SHP77 (cell line): ENCODE measurements at places on chromosomes 4 and X.

DNA sequence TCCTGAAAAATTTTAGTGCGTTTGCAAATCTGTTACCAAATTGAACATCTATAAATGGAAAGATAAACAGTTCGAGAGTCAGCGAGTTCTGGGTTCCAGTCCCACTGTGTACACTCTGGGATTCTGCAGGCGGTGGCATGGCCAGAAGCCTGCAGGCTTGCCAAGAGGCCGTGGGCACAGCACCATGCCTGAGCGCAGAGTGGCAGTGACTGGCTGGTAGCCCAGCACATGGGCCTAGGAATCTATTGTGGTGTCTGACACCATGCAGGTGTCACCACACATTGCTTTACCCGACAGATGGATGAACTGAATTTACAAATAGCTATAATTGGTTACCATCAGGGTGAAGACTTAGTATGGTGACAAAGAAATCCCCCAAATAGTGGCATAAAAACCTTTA, 71.7 kb upstream of the TLR3 start:
- no peak for DNase-seq

- DNase-seq, result no peak
Observed at GRCh38 chr4:10605746-10606482, 78.7 kb downstream of the CLNK start.

DNA sequence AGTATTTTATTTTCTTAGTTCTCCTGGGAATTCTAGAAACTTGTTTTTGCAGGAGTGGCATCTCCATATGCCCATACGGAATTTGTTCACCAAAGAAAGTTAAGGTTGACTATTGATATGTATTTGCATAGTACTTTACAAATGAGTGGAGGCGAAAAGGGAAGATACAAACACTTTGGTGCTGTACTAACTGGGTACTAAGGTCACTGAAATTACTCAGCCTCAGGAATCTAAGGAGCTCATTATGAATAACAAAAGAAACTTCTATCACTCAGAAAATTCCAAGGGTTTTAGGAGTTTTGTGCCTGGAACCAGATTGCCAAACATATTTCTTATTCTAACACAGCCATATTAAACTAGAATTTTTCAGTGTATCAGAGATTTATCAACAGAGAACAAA, 27.4 kb upstream of the TMPRSS11B start:
- no peak for DNase-seq

- no peak for DNase-seq
Observed at GRCh38 chr4:10506077-10506476, 48.9 kb upstream of the ZNF518B start.

- DNase-seq, result no peak
Observed at GRCh38 chrX:102063445-102064074, 61.9 kb upstream of the TCEAL2 start.

- DNase-seq, result no peak
Observed at GRCh38 chrX:96474029-96474740, 210.5 kb upstream of the DIAPH2 start.

DNA sequence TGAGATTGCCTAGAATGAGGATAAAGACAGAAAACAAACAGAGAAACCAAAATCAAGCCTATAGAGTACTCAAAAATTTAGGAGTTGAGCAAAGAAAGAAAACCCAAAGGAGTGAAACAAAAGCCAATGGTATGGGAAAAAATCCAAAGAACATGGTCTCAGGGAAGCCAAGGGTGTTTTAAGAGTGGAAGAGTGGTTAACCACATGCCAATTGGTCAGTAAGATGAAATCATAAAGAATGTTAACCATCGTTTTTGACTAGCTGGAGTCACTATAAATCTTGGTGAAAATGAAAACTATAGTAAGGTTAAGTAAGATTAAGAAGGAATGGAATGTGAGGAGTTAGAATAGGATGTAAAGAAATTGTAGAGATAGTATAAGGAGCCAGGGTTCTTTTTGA, 64.7 kb upstream of the RPL34 start:
- DNase-seq, result no peak

DNA sequence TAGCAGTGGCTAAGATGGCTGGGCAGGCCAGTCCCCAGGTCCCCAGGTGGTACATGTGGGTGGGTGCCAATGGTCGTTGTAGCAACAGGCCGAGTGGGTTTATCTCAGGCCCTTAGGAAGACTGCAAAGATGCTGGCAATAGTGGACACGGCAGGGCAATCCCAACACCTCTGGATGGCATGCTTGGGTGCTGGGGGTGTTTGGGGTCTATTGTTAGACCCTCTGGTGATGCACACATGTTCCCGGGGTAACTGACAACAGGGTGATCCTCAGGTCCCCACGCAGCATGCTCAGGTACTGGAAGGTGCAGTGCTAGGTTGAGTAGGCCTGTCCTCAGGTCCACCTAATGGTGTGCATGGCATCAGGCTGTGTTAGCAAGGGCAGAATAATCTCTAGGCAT, 267.5 kb downstream of the ANKRD50 start:
- no peak for DNase-seq

DNA sequence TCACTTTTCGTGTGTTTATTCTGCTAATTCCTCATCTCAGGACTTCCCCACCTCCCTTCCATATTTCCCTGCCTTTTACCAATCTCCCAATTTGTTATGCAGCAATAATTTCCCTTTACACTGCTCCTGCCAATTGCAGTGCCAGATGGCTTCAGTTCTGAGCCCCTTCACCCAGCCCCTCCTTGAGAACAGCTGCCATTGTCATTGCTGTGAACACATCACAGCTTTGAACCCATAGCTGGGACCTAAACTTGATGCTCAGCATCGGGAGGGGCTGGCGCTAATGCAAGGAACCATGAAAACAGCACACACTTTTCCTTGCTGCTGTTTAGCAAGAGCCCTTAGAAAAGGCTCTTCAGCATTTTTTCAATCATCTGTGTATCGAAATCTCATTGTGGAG, 104.9 kb downstream of the ALPK1 start:
- DNase-seq, result no peak

DNA sequence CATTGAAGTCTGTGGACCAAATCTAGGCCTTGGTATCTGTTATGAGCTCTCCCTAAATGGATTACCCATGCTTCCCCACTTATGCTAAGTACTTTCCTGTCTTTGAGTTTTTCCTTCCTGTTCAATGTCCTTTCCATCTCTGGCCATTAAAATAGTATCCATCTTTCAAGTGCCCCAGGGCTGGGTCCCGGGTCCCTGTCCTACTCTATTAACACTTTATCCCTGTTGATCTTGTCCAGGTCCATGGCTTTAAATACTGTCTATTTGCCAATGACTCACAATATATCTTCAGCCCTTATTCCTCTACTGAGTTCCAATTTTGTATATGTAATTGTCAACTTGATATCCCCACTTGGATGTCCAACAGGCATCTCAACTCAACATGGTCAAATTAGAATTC, 17.7 kb upstream of the RPS6KA3 start:
- DNase-seq, result no peak

DNA sequence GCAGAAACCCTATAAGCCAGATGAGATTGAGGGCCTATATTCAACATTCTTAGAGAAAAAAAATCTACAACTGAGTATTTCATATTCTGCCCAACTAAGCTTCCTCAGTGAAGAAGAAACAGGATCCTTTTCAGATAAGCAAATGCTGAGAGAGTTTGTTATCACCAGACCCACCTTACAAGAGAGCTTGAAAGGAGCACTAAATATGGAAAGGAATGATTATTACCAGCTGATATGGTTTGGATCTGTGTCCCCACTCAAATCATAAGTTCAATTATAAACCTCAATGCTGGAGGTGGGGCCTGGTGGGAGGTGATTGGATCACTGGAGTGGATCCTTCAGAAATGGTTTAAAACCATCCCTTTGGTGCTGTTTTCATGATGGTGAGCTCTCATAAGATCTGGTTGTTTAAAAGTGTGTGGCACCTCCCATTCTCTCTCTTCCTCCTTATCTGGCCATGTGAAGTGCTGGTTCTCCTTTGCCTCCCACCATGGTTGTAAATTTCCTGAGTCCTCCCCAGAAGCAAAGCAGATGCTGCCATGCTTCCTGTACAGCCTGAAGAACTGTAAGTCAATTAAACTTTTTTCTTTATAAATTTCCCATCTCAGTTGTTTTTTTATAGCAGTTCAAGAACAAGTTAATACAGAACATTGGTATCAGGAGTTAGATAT, 144.2 kb downstream of the MSN start:
- DNase-seq, result no peak

DNA sequence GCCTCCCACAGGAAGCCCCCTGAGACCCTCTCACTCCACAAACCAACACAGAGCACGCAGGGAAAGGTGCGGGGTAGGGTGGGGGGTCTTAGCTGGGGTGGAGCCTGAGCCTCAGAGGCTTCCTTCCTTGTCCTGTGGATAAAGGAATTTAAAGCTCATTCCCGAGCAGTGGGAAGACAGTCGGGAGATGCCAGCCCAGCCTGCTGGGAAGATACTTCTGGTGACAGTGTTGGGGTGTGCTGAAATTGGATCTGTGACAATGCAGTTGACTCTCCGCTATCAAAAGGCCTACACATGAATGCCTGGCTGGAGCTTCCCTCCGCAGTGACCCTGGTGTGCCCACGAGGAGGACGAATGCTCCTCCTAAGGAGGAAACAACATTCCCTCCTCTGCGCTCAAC, 45.5 kb downstream of the JAKMIP1 start:
- no peak for DNase-seq

- DNase-seq, result no peak
Observed at GRCh38 chrX:18793601-18794089, 86.2 kb downstream of the PPEF1 start.

DNA sequence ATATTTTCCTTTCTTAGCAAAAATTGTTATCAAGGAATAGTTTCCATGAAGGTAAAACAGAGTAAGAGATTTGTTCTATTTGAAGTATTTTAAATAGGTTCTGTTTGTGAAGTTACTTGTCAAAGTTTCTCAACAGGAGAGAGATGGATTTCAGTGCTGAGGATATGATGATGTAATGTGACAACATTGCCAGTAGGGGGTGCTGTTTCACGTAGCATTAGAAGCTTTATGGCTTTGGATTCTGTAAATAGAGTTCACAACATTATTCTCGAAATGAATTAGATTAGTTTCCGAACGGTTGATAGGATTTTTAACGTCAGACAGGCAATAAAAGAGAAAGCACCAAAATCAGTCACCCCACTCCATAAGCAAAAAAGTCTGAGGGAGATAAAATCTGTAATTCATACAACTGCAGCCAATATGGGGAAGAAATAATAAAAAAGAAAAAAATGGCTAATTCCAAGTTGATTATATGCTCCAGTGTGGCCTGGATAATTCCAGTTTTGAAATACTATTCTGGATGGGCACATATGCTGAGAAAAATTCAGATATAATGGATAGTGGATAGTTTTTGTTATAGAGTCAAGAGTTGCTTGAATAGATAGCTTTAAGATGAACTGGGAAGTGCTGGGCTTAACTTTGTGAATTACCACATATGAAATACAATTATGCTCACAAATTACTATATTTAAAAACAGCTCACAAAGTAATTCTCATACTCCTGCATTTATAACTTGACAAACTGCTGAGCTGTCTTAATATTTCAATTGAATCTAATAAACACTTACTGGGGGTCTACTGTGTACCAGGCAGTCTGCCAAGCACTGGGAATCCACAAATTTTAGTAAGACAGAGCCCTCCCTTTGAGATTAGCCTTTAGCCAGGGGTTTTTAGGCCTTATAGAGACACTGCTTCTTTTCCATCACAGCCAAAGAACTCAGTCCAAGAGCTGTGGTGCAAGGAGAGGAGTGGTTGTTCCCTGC, 109.1 kb downstream of the GPAT3 start:
- peak; percentile 30 for DNase-seq

DNA sequence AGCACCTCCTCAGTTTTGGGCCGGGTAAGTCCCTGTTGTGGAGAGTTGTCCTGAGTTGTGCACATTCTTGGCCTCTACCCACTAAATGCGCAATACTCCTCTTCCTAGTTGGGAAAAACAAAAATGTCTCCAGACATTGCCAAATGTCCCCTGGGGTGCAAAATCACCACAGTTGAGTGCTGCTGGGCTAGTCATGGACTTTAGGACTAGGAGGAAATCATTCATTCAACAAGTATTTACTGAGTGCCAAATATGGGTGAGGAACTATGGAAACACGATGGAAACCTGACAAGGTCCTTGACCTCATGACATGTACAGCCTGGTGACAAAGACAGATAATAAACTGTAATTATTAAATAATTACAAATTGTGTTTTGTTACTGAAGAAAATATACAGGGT, 71.6 kb downstream of the STX18 start:
- no peak for DNase-seq

DNA sequence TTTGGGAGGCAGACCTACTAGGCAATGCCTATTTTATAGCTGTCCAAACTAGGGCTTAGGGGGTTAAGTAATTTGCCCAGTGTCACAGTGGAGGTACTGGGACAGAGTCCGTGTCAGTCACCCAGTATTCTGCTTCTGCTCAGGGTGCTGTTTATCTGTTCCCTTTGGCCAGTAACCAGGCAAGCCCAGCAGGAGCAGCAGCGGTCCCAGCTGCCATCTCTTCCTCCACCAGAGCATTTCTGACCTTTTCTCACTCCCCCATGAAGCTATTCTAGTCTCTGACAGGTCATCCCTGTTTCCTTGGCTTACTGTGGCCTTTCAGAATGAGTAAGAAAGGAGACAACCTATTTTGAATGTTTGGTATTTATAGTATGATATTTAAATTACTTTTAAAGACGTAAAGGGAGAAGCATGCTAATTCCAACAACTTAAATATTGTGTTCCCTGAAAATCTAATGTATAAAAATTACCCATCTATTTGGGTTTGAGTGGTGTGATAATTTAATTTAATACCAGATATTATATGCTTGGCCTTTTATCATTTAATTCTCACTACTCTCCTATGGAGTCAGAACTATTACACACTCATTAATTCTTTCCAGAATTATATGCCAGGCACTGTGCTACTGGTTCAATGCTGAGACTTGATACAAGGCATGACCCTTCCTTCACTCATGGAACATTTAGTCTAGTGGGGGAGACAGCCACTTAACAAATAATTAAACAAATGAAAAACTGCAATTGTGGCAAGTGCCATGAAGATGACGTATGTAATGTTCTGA, 60.6 kb downstream of the RPS6KA3 start:
- no peak for DNase-seq

GRCh38 chr4:56607926-56608325, 73.2 kb downstream of the HOPX start:
- DNase-seq, result no peak

- DNase-seq, result no peak
Observed at GRCh38 chrX:72317139-72317538, 11.4 kb upstream of the CITED1 start.

GRCh38 chr4:30208731-30209435, 511.3 kb upstream of the PCDH7 start:
- no peak for DNase-seq

- DNase-seq, result no peak
Observed at GRCh38 chr4:134691915-134692314, 490.3 kb upstream of the PABPC4L start.

- DNase-seq, result no peak
Observed at GRCh38 chrX:17056868-17057608, 110.6 kb downstream of the REPS2 start.

GRCh38 chrX:110987292-110987691, 108.7 kb upstream of the PAK3 start:
- DNase-seq, result no peak

DNA sequence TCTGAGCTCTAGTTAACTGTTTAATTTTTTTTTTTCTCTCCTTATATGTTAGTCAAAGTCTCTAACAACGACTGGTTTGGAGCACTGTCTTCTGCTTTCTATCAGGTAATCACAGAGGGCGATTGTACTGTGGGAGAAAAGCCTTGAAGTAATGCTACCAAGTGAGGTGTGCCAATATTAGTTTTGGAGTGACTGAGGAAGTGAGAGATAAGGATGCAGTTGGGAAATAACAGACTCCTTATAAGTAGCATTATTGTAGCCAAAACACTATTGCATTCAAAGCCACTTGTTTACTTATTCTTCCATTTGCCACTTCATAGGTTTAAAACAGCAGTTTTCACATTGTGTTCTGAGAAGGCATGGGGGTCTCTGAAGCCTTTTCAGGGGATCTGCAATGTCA, 79.1 kb upstream of the SLC6A14 start:
- DNase-seq, result no peak
